Lower lobe of right lung (tissue), 2 donors: ENCODE measurements at places on chromosomes 3 and 15.

GRCh38 chr15:68951813-68952212 lies 21.5 kb downstream of the SPESP1 start:
- no peak for DNase-seq

DNA sequence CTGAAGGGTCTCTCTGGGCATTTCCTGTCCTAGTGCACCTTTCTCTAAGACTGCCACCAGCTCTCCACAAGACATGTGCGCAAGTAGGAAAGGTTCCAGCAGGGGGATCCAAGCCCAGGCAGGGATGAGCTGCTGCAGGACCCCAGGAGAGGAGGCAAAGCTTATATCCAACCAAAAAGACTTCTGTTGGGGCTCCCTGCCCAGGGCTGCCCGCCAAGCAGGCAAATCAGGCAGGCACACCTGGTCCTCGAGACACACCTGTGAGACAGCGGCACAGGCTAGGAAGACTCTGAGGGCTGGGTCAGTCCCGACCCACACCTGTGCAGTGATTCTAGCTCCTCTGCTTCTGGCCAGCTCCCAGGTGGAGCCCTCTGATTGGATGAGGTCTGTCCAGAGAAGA lies 80.6 kb downstream of the MYLK start:
- DNase-seq, result no peak

DNA sequence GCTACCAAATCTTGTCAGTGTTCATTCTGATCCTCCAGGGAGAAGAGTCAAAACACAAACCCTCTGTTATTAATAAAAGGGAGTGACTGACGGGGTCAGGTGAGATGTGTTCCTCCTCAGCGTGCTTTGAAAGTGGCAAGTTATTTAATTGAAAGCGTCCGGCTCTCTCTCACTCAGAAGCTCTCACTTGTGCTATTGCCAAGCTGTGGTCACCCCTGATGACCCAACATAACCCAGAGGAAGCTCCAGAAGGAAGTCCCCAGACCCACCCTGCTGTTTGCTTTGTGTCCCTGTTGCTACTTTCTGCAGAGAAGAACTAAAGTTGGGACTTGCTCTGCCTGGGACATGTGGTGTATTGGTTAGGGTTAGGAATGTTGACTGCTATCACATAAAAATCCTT lies 235.6 kb downstream of the EDEM1 start:
- no peak for DNase-seq

- no peak for DNase-seq
Measured at GRCh38 chr3:149016669-149017541, 25.6 kb downstream of the GYG1 start.

DNA sequence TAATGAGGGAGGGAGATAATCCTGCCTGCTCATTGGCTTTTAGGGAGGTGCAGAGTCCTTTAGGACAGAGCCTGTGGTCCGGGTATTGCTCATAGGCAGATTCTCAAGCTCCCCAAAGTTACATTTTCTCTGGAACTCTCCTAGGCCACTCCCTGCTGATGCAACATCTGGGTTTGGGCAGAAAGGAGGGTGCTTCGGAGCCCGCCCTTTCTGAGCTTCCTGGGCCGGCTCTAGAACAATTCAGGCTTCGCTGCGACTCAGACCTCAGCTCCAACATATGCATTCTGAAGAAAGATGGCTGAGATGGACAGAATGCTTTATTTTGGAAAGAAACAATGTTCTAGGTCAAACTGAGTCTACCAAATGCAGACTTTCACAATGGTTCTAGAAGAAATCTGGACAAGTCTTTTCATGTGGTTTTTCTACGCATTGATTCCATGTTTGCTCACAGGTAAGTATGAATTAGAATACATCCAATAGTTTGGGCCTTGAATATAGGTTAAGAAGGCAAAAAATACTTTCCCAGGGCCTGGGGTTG lies at the start of gene IL20RB:
Gene IL20RB (plus strand): TSS at position 233 of the 538 bp plus-strand sequence. CDS start 131 bp downstream, at position 364.
- no peak for DNase-seq

DNA sequence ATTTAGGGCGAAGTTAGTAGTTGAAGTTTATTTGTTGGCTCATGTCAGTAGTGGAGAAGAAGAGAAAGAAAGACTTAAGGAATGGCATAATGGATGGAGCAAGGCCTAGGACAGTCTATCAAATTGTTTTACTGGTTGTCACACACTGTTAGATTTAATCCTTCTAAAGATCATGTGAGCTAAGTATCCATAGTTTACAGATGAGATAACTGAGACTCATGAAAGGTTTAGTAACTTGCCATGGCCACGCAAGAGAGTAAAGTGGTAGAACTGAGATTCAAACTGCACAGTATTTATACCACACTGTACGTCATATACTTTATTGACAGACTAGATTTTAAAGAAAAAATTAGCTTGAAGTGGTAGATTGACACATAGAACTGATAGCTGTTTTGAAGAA lies 11.4 kb downstream of the SPRED1 start:
- no peak for DNase-seq

- DNase-seq, result no peak
Measured at GRCh38 chr15:72835294-72835890, 51.8 kb upstream of the ADPGK start.

- DNase-seq, result no peak
Measured at GRCh38 chr15:42931702-42932486, 11.3 kb upstream of the TTBK2 start.

- DNase-seq, result no peak
Measured at GRCh38 chr3:59401924-59402323, 352.1 kb upstream of the CFAP20DC start.

DNA sequence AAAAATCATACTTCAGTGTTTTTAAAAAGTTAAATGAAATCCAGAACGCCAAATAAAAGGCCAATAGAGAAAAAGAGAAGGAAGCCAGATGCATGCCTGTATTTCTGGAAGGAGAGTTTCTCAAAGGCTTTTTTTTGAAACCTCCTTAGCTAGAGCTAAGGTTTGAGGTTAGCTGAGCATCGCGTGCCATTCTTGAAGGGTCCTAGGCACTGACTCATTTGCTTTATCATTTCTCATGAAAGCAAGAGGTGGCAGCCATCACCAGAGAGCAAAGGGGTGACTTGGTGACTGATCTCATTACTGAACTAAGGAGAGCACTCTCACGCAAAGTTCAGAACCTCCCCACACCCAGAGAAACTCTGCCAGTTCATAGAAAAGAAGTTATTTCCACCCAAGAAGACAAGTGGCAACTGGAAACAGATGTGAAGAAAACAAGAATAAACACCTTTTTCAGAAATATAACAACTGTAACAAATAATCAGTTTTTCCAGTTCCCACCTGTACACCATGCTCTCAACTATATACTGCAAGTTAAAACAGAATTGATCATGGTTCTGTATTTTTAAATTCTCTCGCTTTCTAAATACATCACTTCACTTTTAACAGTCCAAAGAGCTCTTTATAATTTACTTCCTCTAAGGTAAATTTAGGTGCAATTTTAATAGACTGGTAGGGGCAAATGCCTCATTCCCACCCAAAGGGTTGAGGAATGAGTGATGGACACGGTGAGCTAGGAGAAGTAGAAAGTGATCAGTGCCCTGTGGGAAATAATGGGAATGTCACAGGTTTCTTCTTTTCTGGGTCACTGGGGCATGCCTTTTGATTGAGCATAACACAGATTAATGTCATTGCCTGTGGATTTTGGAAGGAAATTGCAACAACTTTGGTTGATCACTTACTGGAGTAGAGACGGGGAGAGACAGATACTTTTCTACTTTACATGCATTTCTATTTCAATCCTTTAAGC lies 24.7 kb downstream of the GPR15 start:
- DNase-seq, result no peak

DNA sequence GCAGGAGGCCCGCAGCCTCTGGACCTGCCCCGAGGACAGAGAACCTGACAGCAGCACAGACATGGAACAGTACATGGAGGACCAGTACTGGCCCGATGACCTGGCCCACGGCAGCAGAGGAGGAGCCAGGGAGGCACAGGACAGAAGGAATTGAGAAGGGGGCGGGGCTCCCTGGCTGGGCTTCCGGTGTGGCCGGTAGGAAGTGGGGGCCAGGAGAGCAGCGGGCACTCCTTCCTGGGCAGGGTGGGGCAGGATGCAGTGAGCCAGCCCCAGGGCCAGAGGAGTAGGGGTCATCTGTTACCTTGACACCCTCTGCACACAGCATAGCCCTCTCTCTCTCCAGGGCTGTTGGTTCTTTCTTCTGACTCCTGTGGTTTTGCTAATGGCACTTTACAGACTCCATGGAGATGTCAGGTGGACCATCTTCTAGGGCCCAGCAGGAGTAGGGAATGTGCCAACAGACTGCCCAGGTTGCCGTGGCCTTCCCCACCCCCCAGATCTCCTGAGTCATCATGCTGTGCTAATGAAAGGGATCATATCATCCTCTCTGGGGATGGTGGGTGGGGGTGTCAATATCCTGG lies 8.6 kb upstream of the ISG20 start:
- DNase-seq, result no peak

DNA sequence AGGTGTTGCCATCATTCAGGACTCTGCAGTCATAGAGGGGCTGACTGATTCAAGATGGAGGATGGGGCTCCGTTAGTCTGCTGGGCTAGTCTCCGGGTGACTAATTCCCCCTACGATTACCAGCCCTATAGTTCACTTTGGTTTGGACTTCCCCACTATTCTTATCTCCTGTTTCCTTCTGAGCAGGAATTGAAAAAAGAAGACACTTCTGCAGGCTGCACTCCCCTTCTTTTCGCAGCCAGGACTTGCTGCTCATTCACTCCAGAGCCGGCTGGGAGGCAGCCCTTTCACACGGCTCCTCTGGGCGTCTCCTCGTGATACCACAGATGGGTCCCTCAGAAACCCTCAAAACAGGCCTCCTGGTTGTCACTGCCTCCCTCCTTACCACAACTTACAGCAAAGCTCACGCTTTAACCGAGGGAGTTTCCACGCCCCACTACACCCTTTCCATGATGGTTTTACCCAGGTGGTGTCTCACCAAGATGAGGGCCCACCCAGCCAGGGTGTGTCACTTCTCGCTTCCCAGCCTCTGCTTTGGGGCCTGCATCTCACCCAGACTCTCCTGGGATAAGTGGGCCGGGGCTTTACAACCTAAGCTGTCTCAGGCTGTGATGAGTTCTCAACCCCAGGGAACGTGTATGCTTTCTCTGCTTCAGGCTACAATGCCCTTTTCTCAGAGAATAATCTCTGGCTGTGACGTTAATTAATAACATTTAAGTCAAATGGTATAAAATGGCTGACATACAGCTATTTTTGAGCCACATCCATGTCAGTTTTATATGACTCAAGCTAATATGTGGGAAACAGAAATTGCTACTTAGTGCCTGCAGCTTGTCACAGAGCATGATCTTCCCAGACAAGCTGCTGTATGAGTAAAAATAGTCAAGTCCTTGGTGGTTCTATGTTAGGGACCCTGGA lies 11.9 kb downstream of the CX3CR1 start:
- no peak for DNase-seq

DNA sequence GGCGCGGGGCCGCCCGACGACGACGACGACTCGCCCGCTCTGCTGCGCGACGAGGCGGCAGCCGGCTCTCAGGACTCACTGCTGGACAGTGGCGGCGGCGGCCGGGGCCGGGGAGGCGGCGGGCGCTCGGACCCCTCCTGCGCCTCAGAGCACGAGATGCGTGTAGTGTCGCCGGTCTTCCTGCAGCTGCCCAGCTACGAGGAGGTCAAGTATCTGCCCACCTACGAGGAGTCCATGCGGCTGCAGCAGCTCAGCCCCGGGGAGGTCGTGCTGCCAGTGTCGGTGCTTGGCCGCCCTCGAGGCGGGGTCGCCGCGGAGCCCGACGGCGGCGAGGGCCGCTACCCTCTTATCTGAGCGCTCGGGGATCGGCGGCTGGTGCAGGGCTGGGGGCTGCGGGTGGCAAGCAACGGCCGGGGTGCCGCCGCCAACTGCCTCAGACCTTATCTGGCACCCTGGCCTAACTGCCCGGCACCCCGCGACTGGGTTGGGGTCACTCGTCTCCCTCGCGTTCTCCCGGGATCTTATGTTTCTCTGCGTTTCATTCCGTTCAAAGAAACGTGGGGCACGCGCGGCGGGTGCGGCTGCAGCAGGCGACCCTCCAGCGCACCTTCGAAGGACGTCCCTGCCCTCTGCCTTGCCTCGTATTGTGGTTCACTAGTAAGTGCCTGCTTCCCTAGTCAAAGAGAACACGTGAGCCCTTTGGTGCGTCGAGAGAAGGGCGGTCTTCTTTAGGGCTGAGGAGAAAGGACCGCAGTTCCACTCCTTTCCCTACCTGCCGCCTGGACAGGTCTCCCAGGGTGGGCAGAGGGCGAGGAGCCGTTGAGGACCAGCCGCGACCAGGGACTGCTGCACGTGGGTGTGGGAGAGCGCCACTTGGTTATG lies 1.0 kb downstream of the C3orf80 start:
- no peak for DNase-seq

- no peak for DNase-seq
Measured at GRCh38 chr15:90582553-90582952, 52.8 kb downstream of the CRTC3 start.

- no peak for DNase-seq
Measured at GRCh38 chr3:60555686-60556354, 695.4 kb downstream of the FHIT start.

GRCh38 chr15:89936051-89936785 lies 23.5 kb upstream of the ARPIN start:
- no peak for DNase-seq
